ENCODE measurements at places on chromosomes 13 and 19.

- DNase-seq, result no peak
- peaks cover 32% of the 10 kb centered on the region for H3K36me3 ChIP-seq
- no peak overlapping the region for H3K4me3 ChIP-seq
- no peaks in the 10 kb centered on the region for H3K27me3 ChIP-seq
Measured at GRCh38 chr19:48239120-48239519, 16.6 kb downstream of the CARD8 start.

GRCh38 chr19:54325194-54325621, 12.2 kb upstream of the LILRA5 start:
- no peak overlapping the region for H3K27ac ChIP-seq
- no peaks in the 10 kb centered on the region for H3K36me3 ChIP-seq
- no peaks in the 10 kb centered on the region for H3K4me1 ChIP-seq
- no peak overlapping the region for H3K4me3 ChIP-seq
- H3K27me3 ChIP-seq, result no peaks in the 10 kb centered on the region

- H3K4me1 ChIP-seq, result no peaks in the 10 kb centered on the region
- no peaks in the 10 kb centered on the region for H3K27me3 ChIP-seq
- no peak overlapping the region for H3K27ac ChIP-seq
- H3K36me3 ChIP-seq, result no peaks in the 10 kb centered on the region
- no peak overlapping the region for H3K4me3 ChIP-seq
Measured at GRCh38 chr13:27012482-27013197, 159.0 kb downstream of the USP12 start.

- no peak overlapping the region for H3K4me3 ChIP-seq
- no peak for DNase-seq
- peaks cover 6% of the 10 kb centered on the region for H3K4me1 ChIP-seq
Measured at GRCh38 chr13:113428469-113428865, 24.8 kb downstream of the ADPRHL1 start.

GRCh38 chr13:51958217-51958547, 53.1 kb downstream of the ATP7B start:
- no peak for DNase-seq
- peaks cover 8% of the 10 kb centered on the region for H3K4me1 ChIP-seq
- H3K4me3 ChIP-seq, result no peak overlapping the region
- H3K36me3 ChIP-seq, result no peaks in the 10 kb centered on the region
- no peaks in the 10 kb centered on the region for H3K27me3 ChIP-seq
